ENCODE measurements at places on chromosomes 13 and 19.
A peak's percentile ranks its signal among the peaks of the same experiment; 100 is the strongest.

DNA sequence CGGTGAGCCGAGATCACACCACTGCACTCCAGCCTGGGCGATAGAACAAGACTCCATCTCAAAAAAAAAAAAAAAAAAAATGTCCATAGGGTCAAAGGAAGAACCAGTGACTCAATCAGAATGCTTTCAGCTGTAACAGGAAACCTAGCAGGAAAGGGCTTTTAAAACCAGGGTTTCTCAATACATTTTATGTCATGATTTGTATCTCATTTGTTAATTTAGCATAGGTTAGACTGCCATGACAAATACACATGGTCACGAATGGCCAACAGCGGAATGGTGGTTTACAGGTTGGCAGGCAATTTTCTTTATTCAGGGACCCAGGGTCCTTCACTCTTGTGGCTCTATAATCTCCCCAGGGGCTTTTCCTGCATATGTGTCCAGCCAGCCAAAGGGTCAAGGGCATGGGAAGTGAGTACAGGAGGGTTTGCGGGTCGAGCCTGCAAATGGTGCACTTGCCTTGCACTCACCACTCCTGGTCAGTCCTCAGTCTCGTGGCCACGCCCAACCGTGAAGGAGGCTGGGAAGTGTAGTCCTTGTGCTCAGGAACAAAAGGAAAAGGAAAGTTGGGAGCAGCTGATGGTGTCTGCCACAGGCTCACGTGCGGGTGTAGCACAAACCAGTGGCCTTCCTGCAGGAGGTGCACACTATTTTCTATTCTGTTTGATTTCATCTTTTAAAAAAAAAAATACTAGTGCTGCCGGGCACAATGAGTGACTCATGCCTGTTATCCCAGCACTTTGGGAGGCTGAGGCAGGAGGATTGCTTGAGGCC, 14.8 kb downstream of the DHX34 start:
- DNase-seq = no peak

GRCh38 chr19:16801600-16802013, 27.6 kb upstream of the SIN3B start:
- no peak for DNase-seq

- no peak for DNase-seq
Observed at GRCh38 chr19:16585808-16586476, 13.7 kb upstream of the SLC35E1 start.

DNA sequence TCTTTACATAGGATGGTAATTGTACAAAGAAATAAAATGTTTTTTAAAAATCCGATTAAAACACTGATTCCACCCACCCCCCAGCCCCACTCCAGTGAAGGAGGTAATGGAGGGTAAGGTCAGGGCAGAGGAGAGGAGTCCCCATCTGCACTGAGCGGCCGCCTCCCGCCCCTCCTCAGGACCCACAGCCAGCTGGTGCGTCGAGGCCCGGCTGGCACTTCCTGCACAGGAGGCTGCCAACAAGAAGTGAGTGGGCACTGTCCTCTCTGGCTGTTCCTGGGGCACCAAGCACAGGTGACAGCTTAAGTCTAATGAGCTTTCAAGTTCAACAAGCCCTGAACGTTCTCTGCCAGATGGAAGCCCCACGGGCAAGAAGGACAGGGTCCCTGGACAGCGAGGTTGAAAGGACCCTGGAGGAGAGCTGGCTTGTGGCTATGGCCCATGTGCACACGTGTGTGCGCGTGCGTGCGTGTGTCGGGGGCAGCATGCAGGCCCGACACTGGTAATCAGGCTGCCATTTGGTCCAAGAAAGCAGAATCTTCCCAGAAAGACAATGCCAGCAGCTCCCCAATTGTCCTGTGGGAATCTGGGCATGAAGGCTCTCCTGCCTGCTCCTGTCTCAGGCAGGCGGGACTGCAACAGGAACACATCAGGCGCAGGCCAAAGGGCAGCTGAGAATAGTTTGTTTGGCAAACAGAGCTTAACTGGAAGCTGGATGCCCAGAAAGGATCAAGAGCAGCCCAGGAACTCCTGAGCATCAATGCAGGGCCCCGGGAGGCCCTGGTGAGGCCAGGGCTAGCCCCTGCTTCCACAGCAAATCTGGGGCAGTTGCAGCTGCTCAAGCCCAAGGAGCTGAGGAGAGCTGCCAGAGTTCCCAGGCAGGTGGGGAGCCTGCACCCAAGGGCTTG, 15.1 kb upstream of the EPHX3 start:
- no peak for DNase-seq

- DNase-seq = no peak
Observed at GRCh38 chr19:58492265-58492664, 16.1 kb downstream of the ZNF446 start.

DNA sequence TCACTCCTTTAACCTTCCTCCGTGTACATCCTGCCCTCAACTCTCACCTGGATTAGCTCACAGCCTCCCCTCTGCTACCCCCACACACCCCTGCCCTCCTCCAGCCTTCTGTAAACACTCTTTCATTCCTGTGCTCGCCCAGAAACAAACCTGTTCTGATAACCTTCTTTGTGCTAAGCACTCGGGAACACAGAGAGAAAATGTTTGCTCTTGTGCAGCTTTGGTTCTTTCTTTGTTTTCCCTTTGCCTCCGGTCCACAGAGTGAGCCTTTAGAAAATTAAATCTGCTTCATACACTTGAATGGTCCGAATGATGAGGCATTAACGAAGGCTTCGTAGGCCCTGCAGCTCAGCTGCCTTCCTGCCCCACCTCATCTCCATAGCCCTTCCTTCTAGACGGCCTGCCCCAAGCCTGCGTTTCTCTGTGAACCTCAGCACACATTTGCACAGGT, 6.6 kb upstream of the ZDHHC20 start:
- DNase-seq = no peak

DNA sequence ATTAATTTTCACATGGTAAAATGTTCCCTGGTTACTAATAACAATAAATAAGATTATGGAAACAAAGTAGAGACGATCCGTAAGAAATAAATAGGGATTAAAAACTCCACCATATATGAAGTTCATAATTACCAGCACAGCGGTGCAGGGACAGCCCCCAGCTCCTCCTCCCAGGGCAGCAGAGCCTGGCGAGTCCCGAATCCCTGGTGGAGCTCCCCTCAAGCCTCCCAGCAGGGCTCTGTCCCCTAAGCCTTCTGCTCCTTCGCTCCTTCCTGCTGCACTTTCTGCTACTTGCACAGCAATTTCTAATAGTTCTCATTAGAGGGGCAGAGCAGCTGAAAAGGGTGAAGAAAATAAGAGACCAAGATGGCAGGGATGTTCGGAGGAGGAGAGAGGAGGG, 43.6 kb downstream of the RASA3 start:
- DNase-seq = no peak

GRCh38 chr13:29159871-29160270, 339.7 kb downstream of the MTUS2 start:
- no peak for DNase-seq

DNA sequence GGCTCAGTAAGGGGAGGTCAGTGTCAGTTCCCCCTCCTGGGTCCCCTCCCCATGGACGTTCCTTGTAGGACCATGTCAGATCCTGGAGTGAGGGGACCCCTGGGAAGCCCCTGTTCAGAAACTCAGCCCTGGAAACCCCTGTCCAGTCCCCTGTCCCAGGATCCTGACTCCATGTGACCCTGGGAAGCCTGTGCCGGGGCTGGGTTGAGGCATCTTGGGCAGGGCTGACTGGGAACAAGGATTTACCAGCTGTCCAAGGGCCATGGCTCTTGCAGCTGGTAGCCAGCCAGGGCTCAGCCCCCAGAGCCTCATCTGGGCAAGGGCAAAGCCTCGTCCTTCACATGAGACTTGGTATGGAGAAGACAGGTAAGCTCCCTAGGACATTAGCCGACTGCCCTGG, 25.1 kb downstream of the CEACAM4 start:
- DNase-seq = no peak

DNA sequence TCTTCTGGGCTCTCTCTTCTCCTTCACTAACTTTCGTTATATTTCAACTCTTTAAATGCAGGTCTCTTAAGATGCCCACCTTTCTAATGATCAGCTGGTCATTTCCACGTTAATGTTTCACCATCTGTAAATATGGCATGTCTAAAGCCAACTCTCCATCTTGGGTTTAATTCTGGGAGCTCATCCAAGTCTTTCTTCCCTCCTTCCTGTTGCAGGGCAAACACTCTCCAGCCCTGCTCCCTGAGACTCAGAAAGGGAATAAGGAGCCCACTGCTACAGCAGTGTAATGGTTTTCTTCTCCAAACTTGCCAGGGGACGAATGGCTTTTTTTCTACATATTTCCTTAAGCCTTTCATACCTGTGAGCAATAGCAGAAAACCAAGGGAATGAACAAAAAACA, 73.3 kb upstream of the SOX1 start:
- DNase-seq = no peak

GRCh38 chr19:43499042-43499441, 5.5 kb downstream of the PHLDB3 start:
- DNase-seq = no peak

DNA sequence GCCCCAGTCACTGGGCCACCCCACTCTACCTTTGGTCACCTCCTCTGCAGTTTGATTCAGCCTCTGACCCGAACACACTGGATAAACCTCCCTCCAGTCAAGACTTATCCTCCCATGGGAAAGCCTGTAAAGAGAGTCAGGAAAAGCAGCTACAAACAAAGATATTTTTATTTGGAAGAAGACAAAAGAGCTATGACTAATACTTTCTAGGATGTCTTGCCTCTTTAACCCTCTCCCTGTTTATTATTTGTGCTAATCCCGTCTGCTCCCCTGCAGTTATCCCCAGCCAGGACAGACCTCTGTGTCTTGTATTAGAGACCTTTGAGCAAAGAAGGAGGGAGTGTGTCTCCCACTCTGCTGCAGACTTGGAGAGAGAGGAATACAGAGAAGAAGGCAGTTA, 178.3 kb downstream of the EFNB2 start:
- DNase-seq = no peak

- no peak for DNase-seq
Observed at GRCh38 chr19:13006431-13007281, 11.4 kb downstream of the NFIX start.

GRCh38 chr19:10418235-10418484, 2.2 kb upstream of the PDE4A start:
- no peak for DNase-seq

DNA sequence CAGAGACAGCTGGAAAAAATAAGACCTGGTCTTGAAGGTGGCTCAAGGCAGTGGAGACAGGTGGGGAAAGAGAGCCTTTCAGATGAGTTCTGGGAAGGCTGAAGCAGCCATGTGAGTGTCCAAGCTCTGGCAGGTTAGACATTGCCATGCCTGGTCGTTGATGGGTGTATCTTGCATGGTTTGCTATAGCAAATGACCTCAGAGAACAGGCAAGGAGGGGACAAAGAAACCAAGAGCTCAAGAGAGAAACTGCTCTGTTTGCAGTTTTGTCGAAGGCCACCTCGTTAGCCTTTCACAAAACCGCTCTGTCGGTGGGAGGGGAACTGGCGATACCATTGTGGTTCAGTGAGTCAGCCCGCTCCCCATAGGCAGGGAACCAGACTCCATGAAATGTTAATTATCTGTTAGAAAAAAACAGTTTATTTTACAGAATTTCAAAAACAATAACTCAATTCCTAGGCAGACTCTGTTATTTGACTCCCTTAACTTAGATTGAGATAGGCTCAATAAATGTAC, 82.8 kb upstream of the ARGLU1 start:
- no peak for DNase-seq

- no peak for DNase-seq
Observed at GRCh38 chr13:82292334-82292733, 1589.9 kb downstream of the SLITRK1 start.

GRCh38 chr19:49904136-49904535, 7.4 kb upstream of the IL4I1 start:
- DNase-seq = no peak

DNA sequence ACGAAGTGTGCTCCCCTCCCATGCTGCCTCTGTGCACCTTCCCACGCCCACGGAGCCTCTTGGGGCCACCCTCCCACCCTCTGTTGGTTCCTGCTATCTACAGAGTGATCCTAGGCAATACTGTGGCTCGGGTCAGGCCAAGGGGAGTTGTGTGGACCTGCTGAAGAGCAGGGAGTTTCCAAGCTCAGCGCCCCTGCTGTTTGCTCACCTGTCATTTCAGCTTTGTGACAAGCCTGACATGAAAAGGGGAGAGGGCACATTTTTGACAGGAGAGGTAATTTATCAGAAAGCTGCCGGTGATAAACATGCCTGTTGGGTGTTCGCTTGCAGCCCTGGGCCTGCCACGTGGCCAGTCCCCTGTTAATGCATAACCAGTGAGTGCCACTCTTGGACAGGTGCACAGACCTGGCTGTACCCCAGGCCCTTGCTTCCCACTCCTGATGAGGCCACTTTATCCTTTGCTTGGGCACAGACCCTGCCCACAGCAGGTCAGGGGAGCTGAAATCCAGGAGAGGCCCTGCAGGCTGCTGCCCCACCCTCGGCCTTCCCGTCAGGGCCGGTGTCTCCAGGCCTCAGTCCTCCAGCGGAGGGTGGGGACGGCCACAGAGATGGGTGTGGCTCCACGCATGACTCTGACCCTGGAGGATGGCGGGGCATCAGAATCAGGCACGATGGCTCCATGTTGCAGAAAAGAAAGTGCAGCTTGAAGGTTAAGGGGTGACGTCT, 201.5 kb upstream of the GPR12 start:
- no peak for DNase-seq

DNA sequence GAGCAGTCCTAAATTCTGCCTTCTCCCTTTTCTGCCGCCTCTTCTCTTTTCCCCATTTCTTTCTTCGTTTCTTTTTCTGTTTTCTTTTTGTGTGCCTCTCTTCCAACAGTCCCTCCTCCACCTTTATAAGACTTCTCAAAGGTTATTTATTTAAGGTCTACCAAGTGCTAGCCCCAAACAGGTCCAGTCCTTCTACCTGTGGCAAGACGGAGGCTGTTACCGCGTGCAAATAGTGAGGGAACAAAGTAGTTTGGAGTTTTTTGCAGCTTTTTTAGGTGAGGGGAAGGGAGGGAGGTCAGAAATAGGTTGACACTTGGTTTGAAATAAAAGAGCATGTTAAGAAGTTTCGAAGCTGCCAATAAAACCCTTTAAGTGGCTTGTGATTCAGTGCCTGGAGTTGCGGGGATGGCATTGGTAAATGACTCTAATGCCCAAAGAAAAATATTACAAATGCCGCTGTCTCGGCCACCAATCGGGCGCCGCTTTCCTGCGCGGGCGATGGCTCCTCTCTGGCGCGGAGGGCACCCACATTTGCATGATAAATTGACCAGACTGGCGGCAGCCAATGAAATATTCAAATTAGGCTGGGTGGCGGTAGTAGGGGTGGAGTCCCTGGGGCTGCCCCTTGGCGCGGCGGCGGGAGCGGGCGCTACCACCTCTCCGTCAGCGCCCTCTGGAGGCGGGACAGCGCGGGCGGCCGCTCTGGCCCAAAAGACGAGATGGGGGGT, 7.5 kb upstream of the TSHZ3 start:
- no peak for DNase-seq

- peak; percentile 14 for DNase-seq
Observed at GRCh38 chr13:40777166-40777808, 6.3 kb upstream of the MRPS31 start.

DNA sequence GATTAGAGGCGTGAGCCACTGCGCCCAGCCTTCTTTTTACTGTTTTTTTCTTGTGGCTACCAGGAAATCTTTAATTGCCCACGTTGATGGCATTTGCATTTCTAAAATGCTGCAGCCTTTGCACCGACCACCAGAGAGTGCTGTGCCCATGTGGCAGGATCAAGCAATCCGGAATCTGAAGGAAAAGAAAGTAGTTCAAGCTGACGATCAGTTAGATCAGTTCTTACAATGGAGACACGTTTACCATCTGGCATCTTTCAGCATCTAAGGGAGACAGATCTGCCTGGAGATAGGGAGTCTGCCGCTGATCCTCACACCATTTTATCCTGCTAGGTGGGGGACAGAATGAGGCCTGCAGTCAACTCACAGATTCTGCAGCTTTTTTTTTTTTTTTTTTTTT, 19.9 kb downstream of the TINCR start:
- peak; percentile 71 for DNase-seq
